ENCODE measurements at places on chromosomes 12 and 14.

DNA sequence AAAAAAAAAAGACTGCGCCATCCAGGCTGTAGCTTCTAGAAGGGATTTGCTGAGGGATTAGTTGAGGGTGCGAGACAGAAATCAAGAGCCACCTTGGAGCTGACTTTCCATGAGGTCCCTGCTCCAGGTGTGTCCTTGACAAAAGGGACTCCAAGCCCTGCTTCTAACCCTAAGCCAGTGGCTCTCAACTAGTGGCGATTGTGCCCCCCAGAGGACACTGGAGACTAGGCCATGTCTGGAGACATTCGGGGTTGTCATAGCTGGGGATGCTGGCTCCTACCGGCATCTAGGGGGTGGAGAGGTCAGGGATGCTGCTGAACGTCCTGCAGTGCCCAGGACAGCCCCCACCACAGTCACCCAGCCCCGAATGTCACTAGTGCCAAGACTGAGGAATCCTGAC lies 40.6 kb downstream of the SPRING1 start:
- DNase-seq: no peak

DNA sequence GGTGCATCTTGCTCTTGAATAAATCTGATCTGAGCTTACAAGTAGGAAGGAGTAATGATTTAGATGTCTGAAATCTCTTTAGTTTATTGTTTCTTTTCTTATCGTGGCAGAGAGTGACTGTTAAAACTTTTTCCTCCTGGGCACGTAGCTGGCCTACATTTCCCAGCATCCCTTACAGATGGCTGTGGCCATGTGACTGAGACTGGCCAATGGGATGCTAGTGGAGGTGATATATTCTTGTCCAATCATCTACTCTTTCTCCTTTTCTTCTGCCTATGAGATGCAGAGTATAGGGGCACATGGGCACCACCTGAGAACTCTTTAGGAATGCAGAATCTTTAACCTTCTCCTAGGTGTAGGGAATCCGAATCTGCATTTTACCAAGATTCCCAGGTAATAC lies 237.3 kb downstream of the RGS6 start:
- DNase-seq: no peak

- no peak for DNase-seq
These were observed 128.1 kb upstream of the AMIGO2 start for GRCh38 chr12:47207829-47208248.

DNA sequence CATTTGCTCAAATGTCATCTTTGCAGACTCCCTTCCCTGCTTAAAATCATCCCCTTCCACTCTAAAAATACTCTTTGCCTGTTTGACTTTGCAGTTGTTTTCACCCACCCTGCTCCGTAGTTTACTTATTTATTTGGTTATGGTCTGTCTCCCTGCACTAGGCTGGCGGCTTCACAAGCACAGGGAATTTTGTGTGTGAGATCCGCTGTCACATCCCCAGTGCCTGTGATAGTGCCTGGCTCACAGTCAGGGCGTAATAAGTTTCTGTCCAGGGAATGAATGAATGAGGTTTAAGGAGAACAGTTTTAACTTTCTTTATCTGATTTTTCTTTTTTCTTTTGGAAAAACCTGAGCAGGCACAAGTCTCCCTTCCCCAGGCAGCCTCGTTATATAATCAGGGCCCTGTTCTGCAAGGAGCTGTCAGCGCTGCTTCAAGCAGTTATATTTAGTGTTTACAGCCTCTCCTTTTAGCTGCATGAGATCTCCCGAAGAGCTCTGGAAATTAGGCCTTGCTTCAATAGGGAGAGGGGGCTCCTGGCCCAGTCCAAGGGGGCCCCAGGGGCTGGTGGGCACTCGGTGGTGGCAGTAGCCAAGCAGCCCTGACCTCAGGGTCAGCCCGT lies 107.1 kb downstream of the AACS start:
- no peak for DNase-seq

DNA sequence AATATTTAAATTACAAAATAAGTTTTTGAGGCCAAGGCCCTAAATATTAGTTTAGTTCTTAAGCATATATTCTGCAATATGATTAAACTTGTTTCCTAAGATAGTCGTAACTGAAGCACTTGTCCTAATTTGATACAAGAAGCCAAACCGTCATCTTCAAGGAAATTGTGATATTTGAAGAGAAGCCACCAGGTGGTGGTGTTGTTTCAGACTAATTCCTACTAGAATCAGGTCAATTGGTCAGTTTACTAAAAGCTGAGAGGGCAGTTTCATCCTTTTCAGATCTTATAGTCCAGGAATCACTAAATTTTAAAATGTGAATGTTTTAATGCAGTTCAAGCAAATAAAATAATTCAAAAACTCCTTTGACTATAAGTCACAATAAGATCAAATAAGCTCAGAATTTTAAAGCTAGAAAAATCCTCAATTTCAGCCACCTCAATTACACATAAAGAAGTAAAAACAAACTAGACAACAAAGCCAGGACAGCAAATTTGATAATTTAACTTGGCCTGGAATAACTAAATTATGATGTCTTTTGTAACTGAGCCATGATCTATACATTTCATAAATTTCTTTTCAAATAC lies 7.1 kb upstream of the ARL1 start:
- no peak for DNase-seq

GRCh38 chr12:20342111-20342510 lies 26.2 kb upstream of the PDE3A start:
- no peak for DNase-seq

GRCh38 chr14:22432348-22432976 lies 156.6 kb downstream of the DAD1 start:
- no peak for DNase-seq

GRCh38 chr12:127903146-127903545 lies 363.8 kb upstream of the TMEM132C start:
- no peak for DNase-seq
